ENCODE measurements at places on chromosomes 5 and 9.

- no peak for DNase-seq
These were observed 157.9 kb downstream of the ALDH1A1 start for GRCh38 chr9:72794946-72795345.

DNA sequence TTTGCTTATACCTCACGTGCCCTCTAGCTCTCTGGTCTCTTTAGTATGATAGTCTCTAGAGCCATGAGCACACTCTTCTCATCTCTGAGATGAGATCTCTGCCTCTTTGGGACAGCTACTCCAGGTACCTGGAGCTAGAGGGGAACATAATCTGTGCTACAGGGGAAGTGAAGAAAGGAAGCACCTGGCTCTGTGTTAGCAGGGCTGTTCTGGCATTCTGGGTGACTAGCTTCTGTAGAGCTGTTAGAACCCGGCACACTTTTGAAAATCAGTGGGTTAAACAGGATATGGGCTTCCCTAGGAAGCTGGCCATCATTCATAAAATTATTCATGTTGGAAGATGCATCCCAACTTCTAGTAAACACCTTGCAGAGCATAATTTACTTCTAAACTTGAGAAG, 224.8 kb downstream of the MCTP1 start:
- DNase-seq = no peak

DNA sequence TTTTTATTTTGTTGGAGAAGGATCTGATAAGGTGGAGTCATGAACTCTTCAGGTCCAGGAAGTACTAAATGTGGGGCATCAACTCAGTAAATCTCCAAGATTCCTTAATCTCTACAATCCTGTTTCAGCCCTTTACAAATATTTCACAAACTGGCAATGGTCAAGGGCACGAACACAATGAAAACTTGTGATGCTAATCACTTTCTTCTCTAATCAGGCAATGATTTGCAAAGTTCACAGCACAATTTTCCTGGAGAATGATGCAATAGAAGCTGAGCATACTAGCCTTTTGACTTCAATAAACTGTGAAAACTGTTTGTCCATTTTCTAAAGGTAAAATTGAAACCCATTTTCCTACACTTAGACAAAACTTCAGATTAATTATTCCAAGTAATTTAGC, 16.9 kb downstream of the GDF9 start:
- no peak for DNase-seq

DNA sequence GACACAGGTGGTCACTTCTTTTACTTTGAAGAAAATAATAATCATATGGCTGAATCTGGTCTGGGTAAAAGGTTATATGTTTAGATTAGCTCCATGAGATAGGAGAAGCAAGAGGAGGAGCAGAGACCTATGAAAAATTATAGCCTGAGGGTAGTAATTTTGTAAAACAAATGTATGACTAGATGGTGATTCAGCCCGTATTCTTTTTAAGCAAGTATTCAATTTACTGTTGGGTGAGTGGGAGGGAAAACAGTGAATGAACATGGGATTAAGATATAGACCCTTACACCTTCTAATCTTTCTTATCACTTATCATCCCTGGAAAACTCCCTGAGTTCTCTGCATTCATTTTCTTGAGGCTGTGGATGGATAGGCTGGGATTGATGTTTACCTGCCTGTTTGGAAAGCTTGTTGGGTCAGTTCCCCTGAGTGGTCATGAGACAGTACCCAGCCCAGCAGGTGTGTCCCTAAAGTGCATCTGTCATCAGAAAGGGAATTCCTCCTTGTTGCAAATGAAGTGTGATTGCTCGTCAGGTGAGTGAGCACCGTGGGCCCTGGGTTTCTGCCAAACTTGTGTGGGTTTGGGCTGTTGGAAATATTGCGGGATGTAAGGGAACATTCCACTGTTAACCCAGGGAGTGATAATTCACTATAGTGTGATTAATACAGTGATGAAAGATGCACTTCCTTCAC, 101.2 kb upstream of the GDNF start:
- DNase-seq = no peak

Data from activated CD4-positive, alpha-beta T cell treated with anti-CD3 and anti-CD28 coated beads for 48 hours (primary cell).